ENCODE measurements at places on chromosomes 4 and X. TPM values are rescaled to one million over a fixed set of nuclear protein-coding genes. Genes with fewer than 3 reads are reported as not detected.
A peak's percentile ranks its signal among the peaks of the same experiment; 100 is the strongest.

- H3K4me3 ChIP-seq: no peak overlapping the region
- H3K36me3 ChIP-seq: no peaks in the 10 kb centered on the region
- H3K4me1 ChIP-seq: no peaks in the 10 kb centered on the region
- no peak for DNase-seq
Observed at GRCh38 chr4:57661517-57662090, 551.4 kb upstream of the IGFBP7 start.

The ZNF182 gene
- total RNA-seq: 12.3 TPM

DNA sequence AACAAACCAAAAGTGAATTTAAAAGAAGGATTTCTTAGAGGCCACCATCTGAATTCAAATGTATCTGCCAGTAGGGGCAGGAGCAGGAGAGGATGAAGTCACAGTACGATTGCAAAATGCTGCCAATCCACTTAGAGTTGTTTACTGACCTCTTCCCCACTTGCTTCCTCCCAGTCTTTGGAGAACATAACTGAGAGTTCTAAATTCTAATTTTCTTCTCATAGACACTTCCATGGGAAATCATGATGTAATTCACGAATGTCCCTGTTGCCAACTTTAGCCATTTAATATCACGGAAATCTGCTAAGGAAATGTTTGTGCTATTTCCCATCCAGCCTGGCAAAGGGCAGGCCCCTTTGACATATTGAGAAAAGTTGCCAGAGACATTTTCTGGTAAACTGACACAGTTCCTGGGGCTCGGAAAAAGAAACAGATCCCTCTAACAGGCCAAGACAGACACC lies 33.6 kb upstream of the NOCT start:
- peaks cover 6% of the 10 kb centered on the region for H3K27me3 ChIP-seq
- peaks cover 2% of the 10 kb centered on the region for H3K4me1 ChIP-seq
- no peak for DNase-seq
- no peak overlapping the region for H3K27ac ChIP-seq
- no peak overlapping the region for H3K4me3 ChIP-seq

- no peaks in the 10 kb centered on the region for H3K36me3 ChIP-seq
- H3K27me3 ChIP-seq: no peaks in the 10 kb centered on the region
- H3K4me1 ChIP-seq: peaks cover 38% of the 10 kb centered on the region
- DNase-seq: no peak
- peak overlapping the region; percentile 44 for H3K4me3 ChIP-seq
- H3K27ac ChIP-seq: peak overlapping the region; percentile 73
Observed at GRCh38 chrX:13029887-13030771, 14.3 kb downstream of the FAM9C start.

The HOPX gene
- total RNA-seq: 25.2 TPM

The HMGN5 gene
- total RNA-seq: 2.2 TPM

DNA sequence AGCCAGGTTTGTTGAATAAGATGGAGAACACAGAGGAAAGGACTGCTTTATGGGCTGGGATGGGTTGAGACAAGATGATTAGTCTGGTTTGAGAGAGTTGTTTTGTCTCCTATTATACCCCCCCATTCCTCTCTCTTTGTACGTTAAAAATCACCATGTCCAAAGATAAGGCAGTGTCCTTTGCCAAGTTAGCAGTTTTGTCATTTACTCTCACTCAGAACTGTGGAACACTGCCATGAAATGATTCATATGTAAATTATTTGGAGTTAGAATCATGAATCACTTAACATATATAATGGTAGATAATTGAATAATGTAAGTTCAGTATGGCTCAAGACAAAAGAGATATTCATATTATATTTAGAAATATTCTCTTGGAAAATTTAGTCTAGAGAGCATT lies 151.3 kb downstream of the DCLK2 start:
- no peaks in the 10 kb centered on the region for H3K4me1 ChIP-seq
- H3K4me3 ChIP-seq: no peak overlapping the region
- no peak for DNase-seq
- peaks cover 22% of the 10 kb centered on the region for H3K27me3 ChIP-seq

- H3K27ac ChIP-seq: no peak overlapping the region
- no peaks in the 10 kb centered on the region for H3K4me1 ChIP-seq
- H3K27me3 ChIP-seq: peaks cover 2% of the 10 kb centered on the region
- H3K36me3 ChIP-seq: no peaks in the 10 kb centered on the region
- no peak for DNase-seq
Observed at GRCh38 chr4:70504733-70505132, 13.6 kb upstream of the AMTN start.

DNA sequence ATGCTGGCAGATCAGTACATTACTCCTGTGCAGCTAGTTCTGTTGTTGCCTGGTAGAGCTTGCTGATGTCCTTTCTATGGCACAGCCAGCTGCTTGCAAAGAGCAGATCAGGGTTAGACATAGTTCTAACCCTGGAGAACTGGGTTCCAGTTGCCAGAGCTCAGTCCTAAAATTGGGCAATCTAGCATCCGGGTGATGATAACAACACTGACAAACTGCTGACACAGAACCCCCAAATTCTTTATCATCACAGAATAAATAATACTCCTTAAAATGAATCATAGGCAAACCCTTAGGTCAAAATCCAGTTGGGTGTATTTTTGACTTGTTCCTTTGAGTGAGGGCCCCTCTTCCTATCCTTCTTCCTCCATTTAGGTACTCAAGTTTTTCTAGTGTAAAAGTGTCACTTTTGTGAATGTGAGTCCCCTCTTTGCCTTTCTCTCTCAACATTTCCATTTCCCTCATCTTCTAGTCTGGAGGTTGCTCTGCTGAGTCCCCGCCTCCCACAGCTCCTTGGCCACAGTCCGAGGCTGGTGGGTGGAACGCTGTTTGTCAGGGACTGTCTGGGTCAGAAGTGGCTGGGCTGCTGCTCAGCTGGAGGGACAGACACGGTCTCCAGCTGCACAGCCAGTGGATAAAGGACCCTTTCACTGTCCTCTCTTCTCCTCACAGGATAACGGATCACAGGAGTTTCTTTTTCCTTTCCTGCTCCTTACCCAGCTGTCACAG lies 93.6 kb upstream of the RASGEF1B start:
- no peak overlapping the region for H3K4me3 ChIP-seq
- no peak for DNase-seq
- no peaks in the 10 kb centered on the region for H3K27me3 ChIP-seq
- H3K27ac ChIP-seq: no peak overlapping the region

DNA sequence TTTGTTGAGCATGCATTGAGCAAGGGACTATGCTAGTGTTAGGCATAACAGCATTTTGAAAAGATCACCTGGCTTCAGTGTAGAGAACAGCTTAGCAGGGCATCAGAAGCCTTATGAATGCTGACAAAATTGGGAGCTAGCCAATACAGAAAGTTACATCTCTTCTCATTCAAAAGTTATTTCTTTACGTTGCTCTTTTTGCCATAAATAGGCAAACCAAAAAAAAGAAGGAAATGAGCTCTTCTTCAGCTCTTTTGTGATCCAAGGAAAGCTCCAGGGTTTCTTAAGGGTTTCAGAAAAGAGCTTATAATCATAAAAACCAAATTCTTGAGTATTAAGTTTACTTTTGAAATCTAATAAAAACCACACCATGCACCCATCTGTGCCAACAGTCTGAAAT lies 35.2 kb upstream of the LNX1 start:
- H3K27ac ChIP-seq: no peak overlapping the region
- H3K36me3 ChIP-seq: no peaks in the 10 kb centered on the region
- no peaks in the 10 kb centered on the region for H3K4me1 ChIP-seq

The SPATA18 gene
- 0.55 TPM for total RNA-seq

The SOWAHB gene
- 0.09 TPM for total RNA-seq

- H3K27me3 ChIP-seq: no peaks in the 10 kb centered on the region
- peaks cover 42% of the 10 kb centered on the region for H3K36me3 ChIP-seq
- H3K27ac ChIP-seq: peak overlapping the region; percentile 36
- DNase-seq: no peak
- H3K4me3 ChIP-seq: peak overlapping the region; percentile 80
Observed at GRCh38 chr4:36241771-36242170, 2.5 kb downstream of the ARAP2 start.

DNA sequence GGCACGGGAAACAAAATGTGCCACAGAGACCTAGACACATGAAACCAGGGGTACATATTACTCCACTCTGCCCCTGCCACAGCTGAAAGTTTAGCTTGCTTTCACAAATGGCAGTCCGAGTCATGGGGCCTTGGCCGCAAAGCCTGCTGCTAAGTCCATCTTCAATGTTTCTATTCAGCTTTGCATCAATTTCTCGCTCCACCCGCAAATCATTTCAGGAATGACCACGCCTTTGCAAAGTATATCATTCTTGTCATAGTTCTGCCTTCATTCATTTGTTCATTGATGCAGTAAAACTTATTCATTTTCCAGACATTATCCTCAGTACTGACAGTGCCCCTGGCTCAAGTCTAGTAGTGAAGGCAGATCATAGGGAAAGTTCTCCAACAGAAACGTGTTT lies 9.5 kb downstream of the PLAC8 start:
- H3K36me3 ChIP-seq: peaks cover 71% of the 10 kb centered on the region
- peaks cover 42% of the 10 kb centered on the region for H3K4me1 ChIP-seq
- H3K27me3 ChIP-seq: no peaks in the 10 kb centered on the region
- no peak overlapping the region for H3K4me3 ChIP-seq
- peak overlapping the region; percentile 72 for H3K27ac ChIP-seq

The PPBP gene
- not detected for total RNA-seq

The KIT gene
- total RNA-seq: 0.64 TPM

The JCHAIN gene
- total RNA-seq: not detected

DNA sequence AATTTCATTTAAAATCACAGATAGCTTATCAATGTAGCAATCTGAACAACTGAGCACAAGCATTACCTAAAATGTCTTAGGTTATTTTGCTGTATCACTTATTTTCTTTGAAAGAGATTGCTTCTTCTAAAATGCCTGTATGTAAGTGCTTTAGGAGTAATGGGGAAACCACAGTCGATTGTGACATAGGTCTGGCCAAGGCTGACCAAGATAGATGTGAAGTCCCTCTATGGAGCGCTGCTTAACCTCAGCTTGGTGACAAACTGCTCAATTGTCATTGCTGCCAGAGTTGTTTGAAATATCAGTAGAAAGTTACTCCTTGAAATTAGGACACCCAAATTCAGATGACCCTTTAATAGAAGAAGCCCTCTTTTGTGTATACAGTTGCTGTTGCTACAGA lies 401.9 kb upstream of the NDST4 start:
- no peak overlapping the region for H3K4me3 ChIP-seq
- no peak overlapping the region for H3K27ac ChIP-seq
- H3K36me3 ChIP-seq: no peaks in the 10 kb centered on the region

- no peak overlapping the region for H3K27ac ChIP-seq
- no peaks in the 10 kb centered on the region for H3K36me3 ChIP-seq
- peak overlapping the region; percentile 62 for H3K4me3 ChIP-seq
- peaks cover 12% of the 10 kb centered on the region for H3K4me1 ChIP-seq
- peaks cover 32% of the 10 kb centered on the region for H3K27me3 ChIP-seq
Observed at GRCh38 chrX:150361070-150361776, 1.9 kb upstream of the MAMLD1 start.

DNA sequence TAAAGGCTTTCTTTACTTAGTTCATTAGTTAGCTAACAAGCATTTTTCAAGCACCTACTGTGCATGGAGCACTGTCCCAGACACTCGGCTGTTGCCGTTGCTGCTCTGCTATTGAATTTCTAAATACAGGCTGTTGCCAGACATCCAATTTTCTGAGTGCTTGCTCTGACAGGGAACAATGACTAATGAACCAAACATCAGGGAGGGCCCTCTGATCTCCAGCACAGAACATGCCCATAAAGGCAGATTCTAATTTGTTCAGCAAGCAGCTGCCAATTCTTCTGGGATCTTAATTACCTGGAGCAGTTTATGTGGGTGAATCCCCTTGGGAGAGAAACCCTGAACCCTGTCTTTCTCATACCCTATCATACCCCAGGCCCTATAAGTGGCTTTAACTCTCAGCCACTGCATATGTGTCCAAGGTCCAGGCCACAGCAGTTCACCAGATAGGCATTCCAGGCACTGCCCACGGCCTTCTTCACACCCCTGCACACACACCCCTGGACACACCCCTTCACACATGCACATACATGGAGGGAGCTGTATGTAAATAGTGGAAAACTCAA lies 27.9 kb downstream of the TSC22D3 start:
- no peak overlapping the region for H3K27ac ChIP-seq
- no peaks in the 10 kb centered on the region for H3K27me3 ChIP-seq
- H3K4me1 ChIP-seq: no peaks in the 10 kb centered on the region
- DNase-seq: no peak
- no peak overlapping the region for H3K4me3 ChIP-seq

The P2RY4 gene
- 0.19 TPM for total RNA-seq

DNA sequence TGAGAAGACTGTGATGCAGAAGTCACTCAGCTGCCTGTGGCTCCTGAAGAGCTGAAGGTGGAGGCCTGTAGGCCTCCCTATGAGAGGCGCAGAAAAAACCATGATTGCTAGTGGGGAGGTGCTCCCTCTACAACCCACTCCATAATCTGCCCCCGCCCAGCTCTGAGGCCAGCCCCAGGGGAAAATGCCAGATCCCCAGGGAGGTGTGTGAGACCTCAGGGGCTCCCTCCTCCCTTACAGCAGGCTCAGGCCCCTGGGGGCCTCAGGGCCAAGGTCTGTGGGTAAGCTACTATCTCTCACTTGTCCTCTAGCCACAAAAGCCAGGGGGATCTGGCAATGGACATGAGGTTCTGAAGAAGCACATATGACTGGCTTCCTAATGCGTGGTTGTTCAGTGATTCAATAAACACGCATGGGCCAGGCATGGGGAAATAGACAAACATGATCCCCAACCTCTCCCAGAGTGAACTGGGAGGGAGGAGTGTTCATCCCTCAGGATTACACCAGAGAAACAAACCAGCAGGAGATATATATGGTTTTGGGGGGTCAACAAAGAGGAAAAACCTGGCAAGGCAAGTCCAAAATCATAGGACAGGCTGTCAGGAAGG lies 51.0 kb upstream of the MTM1 start:
- no peaks in the 10 kb centered on the region for H3K4me1 ChIP-seq
- no peaks in the 10 kb centered on the region for H3K36me3 ChIP-seq
- no peak for DNase-seq
- no peak overlapping the region for H3K27ac ChIP-seq
- no peak overlapping the region for H3K4me3 ChIP-seq

The CWH43 gene
- total RNA-seq: not detected

- no peak overlapping the region for H3K27ac ChIP-seq
- DNase-seq: no peak
- no peaks in the 10 kb centered on the region for H3K27me3 ChIP-seq
- H3K4me1 ChIP-seq: peaks cover 2% of the 10 kb centered on the region
- H3K4me3 ChIP-seq: no peak overlapping the region
Observed at GRCh38 chr4:80913381-80913780, 117.1 kb upstream of the BMP3 start.

All from activated naive CD8-positive, alpha-beta T cell treated with anti-CD3 and anti-CD28 coated beads, Interleukin-2, amount 10 ng/mL, durations not matched to agents 7 days and 5 days (primary cell).